ENCODE measurements at places on chromosomes 12 and 14.

DNA sequence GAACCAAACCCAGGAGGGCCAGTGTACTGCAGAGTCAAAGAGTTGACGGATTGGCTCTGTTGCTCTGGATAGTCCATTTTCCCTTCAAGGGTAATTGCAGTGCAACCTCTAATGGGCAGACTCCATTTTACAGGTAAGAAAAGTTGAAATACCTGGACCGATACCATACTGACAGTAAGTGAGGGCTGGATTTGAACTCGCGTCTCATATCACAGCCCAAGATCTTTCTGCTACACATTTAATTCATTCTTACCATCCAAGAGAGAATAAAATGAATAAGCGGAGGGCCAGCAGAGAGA lies 356 bp upstream of the ZC3H14 start:
- no peak for DNase-seq

- DNase-seq = no peak
Measured at GRCh38 chr14:95713596-95714371, at the start of gene TCL1A. TSS of gene TCL1A (minus strand) at chr14:95714125. CDS start at chr14:95714066, 59 bp downstream.

GRCh38 chr14:69325646-69326265 lies 65.8 kb downstream of the GALNT16 start:
- no peak for DNase-seq

DNA sequence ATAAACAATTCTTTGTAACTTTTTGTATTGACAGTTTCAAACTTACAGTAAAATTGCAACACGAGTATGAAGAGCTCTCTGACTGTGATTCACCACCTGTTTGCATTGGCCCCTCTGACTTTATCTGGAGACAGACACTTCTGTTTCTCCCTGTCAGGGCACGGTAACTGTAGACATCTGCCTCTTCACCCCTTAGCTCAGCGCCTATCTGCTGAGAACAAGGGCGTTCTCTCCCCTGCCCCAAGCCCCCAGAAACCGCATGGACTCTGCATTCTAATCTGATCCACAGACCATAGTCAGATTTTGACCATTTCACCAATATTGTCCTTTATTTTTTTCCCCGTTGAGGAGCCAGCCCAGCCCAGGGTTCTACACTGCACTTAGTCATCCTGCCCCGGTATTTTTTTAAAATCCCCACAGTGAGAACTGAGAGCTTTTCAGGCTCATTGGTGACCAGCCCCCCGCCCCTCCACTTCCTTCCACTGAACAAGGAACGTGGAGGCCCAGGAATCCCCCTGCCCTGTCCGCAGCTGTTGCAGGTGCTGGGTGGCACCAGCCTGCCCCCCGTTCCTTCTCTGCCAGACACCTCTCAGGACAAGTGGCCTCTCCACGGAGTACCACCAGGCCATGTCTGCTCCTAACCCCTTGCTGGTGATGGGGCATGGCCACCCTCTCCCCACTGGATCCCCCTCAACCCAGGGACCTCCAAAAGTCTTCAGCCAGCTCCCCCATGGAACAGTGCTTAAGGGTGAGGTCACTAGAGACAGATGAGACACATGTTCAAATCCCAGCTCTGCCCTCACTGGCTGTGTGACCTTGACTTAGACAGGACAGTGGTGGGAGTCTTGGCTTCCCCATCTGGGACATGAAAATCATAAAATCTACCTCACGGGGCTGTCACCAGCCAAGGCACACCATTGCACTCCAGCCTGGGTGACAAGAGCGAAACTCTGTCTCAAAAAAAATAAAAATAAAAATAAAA lies 11.2 kb downstream of the RHOF start:
- no peak for DNase-seq

DNA sequence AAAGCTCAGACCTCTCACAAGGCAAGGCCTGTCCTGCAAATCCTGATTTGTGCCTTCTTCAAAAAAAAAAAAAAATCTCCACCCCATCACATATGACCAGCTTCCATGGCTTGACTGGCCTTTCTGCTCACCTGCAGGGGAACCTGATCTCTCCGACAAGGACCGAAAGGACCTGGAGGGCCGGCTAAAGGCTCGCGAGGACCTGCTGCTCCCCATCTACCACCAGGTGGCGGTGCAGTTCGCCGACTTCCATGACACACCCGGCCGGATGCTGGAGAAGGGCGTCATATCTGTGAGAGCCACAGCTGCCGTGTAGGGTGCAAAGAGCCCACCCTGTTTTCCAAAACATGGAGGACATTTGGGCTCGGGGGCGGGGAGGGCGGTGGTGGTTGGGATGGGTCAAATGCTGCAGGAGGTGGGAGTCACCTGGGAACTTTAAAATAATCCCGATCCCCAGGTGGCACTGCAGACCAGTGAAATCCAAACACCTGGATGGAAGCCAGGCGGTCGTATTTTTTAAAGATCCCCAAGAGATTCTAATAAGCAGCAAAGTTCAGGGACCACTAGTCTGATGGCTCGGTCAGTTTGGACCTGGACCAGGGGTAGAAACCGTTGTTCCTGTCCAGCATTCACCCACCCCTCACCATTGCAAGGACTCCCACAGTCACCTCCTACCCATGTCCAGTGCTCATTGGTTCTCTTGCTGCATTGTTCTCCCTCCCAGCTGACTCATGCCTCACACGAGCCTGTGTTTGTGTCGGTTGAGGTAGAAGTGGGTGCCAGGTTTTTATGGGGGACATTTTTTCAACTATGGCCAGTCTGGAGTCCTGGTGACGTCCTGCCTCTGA lies 44.8 kb downstream of the FOXN4 start:
- peak; percentile 37 for DNase-seq

DNA sequence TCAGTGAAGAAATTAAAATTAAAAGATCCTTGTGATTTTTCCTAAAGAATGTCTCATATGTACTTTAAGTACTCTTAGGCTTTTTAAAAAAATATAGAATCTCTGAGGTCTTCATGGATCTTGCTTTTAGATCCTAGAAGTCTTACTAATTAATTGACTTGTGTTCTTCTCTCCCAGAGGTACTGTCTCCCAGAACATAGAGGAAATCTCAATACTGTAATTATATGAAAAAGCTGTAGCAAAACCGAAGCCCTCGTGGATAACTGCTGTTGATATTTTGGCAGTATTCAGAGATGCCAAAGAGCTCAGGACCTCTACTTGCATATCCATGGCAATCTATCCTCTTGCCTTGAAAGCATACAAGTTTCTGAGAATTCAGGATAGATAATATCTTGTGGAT lies at the start of gene OR9K2:
TSS of gene OR9K2 (plus strand) at position 301 of the 400 bp plus-strand sequence. CDS start 3,429 bp downstream, outside the sequence.
- no peak for DNase-seq

DNA sequence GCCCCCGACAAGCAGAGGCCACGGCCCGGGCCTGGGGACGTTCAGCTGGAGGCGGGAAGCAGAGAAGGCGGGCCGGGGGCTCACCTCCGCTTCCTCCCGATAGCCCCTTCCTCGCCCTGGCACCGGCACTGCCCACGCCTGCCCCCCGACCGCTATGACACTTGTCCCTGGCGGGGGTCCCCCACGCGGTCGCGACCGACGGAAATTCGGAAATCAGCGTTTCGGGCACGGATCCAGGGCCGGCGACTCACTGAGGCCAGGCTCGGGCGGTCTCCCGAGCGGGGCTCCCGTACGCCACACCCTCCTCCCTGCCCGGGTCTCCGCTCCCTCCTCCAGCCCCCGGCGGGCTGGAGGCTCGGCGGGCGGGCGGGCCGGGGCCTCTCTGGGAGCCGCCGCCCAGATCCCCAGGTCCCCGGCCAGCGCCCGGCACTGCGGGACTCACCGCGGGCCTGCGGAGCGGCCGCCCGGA lies 581 bp downstream of the PITPNM2 start:
- DNase-seq = no peak

DNA sequence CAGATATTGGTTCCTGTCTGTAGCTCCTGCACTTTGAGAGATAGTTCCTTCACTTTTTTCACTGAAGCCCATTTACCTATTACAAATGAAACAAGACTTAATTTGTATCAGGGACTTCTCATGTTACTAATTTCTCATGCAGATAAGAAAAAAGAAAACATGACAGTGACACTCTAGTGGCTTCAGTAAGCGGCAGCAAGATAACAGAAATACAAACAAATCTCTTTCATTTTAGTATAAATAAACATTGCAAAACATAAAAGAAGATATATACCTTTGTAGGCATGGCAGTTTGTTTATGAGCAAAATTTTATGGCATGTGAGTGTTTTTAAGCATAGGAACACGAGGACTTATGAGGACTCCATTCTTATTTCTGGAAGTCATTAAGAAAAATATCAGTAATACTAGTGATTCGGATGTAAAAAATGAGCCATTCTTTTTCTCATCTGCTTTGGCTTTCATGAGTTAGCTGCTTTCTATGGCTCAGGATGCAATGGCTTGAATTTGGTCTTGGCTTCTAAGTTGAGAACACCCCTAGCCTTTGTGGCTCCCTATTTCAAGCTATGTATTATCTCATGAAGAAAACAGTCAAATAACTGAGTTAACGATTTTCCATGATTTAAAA lies 310.1 kb upstream of the RGS6 start:
- no peak for DNase-seq

GRCh38 chr12:80567401-80567800 lies 123.4 kb downstream of the PTPRQ start:
- DNase-seq = no peak

DNA sequence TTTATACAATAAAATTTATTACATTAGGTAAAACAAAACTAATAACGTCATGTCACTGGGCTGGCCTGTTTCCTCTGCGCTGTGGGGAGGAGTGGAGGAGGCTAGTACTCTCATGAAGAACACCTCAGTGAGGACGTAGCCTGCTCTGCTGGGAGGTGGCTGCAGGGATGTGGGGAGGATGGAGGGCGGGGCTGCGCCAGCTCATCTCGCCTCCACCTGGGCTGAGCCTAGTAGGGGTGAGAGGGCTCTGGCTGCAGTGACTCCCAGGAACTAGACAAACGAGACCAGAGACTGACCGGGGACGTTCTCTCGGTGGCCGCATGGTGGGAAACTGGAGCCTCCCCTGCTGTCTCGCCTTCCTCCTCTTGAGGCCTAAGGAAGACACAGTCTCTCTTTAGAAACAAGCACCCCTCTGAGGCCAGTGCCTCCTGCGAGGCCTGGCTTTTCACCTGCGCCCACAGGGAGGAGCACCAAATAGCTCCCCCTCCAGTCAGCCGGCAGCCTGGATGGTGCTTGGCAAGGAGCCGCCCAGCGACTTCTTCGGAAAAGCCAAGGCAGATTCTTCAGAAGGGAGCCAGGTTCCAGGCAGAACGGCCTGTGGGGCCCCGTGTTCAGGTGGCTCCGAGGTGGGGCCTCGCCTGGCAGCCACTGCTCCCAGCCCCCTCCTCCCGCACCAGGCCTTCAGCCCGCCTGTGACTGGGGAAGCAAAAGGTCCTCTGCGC lies 62.4 kb downstream of the PLEKHG3 start:
- no peak for DNase-seq

DNA sequence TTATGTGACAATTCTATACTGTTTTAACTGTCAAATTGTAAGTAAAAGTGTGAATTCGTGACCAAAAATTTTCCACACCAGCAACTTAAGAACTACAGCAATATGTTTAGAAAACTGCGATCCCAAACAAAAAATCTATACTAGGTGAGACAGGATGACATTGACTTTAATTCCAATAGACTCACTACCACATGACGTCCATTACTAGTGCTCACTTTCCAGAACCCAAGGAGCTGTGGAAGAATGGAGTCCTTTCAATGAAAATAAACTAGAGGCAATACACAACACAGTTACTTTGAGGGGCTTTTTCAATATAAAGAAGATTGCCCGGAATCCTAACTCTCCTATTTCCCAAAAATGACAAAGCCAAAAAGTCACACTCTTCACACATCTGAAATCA lies 1.4 kb downstream of the EPS8 start:
- no peak for DNase-seq

GRCh38 chr14:99643343-99643742 lies 1.6 kb upstream of the HHIPL1 start:
- DNase-seq = no peak

Measured in anterior cingulate cortex (tissue), 58 donors.